ENCODE measurements at places on chromosomes 5 and 9.

GRCh38 chr5:154779105-154779504 lies 23.9 kb downstream of the LARP1 start:
- peak; percentile 81 for DNase-seq

GRCh38 chr9:113475031-113475430 lies 11.5 kb downstream of the RGS3 start:
- no peak for DNase-seq

DNA sequence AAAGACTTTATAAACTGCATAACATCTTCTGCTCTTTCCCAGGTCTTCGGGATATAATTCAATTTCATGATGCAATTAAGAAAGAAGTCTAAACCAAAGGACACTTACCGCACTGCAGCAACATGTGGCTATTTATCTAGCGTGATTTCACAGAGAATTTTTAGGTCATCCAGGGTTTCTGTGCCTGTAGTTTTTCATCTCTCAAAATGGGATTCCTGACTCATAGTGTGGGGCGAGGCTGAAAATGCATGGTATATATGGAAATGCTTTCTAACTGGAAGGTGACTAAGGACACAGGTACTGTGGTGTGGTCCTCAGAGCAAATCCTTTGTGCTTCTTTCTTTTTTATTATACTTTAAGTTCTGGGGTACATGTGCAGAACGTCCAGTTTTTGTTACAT lies 557.7 kb upstream of the KLF4 start:
- DNase-seq = no peak

GRCh38 chr9:134065612-134066419 lies 2.0 kb downstream of the BRD3 start:
- DNase-seq = peak; percentile 72

DNA sequence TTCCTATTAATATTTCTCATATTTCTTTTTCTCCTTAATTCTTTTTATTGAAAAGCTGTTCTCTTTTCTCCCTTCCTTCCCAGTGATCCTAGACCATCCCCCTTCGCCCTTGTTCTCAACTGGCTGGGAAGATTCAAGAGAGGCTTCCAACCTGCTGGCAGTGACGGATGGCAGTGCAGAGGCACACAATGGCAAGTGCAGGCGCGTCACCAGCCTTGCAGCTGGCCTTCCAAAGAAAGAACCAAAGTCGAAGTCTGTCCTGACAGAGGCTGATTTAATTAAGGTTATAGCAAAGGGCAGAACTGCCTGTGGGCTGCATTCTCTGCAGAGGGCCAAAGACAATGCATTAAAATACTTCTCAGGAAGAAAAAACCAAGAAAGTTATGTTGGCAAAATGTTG lies 7.4 kb downstream of the CEMIP2 start:
- DNase-seq = no peak

GRCh38 chr5:176528761-176529115 lies 8.5 kb downstream of the RNF44 start:
- DNase-seq = no peak

Measured in AG08395 (cell line).